Cortex of kidney (tissue), 1 donor: ENCODE measurements at places on chromosomes 11 and 22.

DNA sequence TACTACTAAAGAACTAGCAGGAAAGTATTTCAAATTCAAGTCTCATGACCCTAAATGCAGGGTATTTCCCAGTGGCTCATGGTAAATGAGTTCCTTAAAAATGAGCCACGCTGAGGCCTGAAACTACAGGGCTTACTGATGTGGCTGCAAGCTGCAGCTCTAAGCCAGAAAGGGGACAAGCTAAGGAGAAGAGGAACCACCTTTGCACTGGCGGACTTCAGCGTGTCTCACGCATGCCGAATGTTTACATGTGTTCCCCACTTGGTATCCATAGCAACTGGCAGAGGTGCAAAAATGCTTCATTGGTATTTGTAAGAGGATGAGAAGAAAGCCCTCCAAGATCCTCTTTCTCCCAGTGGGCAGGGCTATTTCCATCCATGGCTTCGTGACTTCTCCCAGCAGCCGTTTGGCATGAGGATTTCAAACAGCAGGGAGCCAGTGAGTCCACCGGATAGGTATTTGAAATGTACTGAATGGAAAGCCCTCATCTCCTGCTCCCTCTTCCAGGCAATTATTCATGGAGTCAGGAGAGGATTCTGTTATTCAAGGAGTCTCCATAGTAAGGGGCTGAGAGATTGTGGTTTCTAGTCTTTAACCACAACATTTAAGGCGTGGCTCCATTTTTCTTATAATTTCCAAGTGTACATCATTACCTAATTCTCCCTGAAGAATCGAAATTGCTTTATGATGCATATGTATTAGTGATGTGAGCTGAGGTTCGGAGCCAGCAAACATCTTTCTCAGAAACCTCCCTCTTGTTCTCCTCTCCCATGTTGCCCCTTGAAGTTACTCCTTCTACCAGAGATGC lies 55.3 kb upstream of the CD44 start:
- no peak for DNase-seq

DNA sequence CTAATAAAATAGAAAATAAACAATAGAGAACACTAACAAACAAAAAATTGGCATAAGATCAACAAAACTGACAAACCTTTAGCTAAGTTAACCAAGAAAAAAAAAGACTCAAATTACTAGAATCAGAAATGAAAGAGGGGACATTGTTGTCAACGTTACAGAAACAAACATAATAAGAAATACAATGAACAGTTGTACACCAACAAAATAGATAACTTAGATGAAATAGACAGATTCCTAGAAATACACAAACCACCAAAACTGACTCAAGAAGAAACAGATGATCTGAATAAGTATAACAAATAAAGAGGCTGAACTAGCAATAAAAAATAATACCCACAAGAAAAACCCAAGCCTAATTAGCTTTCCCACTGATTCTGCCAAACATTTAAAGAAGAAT lies 34.7 kb upstream of the TMPRSS4 start:
- DNase-seq: no peak

DNA sequence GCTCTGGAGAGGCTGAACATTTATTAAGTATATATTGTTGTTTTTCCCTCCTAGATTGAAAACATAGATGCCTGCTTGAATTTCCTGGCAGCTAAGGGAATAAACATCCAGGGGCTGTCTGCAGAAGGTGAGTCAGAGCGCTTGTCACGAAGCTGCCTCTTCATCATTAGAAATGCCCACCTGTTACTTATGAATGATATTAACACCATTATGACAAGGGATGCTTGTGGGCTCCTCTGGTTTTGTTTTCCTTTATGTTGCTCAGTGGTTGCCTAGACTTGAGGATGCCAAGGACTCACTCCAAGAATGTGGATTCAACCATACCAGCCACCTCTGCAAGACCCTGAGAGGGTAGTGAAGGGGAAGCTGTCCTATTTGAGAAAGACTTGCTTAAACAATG lies 156.2 kb downstream of the NAV2 start:
- no peak for DNase-seq

- no peak for DNase-seq
These were observed 5.7 kb upstream of the AMBRA1 start for GRCh38 chr11:46599340-46600193.

- DNase-seq: no peak
These were observed 227.7 kb upstream of the ZBED5 start for GRCh38 chr11:11085580-11085979.

DNA sequence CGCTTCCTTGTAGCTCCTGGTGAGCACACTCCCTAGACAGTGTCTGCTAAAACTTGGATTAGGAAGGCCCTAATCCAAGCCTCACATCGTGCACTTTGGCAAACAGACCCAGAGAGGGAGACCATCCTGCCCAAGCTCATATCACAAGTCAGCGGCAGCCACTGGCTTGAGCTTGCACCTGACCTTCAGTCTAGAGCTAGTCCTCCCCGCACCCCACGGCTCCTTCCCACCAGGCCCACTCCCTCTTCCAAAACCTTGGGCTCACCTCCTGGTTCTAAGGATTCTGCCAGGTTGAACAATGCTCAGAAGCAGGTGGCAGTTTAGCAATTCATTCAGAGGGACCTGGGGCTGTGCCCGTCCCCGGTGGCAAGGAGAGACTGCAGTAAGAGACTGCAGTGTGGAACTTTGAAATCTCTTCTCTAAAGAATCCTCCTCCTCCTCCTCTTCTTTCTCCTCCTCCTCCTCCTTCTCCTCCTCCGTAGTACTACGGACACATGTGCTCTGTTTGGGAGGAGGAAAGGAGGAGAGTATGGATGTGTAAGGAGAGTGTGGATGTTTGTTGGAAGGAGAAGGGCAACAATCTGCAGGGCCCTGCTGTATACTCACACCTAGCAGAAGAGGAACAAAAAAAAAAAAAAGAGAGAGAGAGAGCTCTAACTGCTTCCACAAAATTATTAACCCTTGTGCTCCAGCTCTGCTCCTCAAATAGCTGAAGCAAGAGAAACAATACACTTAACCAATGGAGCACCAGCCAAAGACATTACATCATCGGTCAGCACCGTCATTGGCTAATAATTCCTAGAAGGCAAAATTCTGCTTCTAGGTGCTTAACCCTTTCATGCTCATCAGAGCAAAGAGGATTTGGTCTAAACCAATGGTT lies 6.0 kb downstream of the SYN3 start:
- DNase-seq: no peak

DNA sequence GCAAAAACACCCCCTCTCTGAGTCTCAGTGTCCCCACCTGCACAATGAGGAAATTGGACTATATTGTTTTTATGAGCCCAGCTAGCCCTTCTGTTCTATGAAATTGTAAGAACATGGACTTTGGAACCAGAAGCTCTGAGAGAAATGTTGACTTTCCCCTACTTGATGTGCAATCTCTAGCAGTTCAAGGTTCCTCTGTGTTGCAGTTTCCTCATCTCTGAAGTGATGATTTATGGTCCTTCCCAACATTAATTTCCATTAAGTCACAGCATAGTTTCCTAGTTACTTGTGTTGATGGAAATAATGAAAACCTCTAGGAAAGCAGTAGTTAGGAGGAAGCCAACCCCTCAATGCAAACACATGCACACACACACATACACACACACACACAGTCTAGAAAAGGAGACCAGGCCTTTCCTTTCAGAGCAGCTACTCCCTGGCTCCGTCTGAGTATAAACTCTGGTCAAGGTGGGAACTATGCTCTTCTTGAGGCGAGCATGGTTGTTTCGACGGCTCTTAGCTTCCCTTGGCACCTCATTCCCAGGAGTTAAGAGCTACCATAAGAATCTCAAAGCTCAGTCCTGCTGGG lies 518.4 kb downstream of the SOX6 start:
- no peak for DNase-seq

GRCh38 chr11:34499719-34500500 lies 13.7 kb downstream of the ELF5 start:
- no peak for DNase-seq

DNA sequence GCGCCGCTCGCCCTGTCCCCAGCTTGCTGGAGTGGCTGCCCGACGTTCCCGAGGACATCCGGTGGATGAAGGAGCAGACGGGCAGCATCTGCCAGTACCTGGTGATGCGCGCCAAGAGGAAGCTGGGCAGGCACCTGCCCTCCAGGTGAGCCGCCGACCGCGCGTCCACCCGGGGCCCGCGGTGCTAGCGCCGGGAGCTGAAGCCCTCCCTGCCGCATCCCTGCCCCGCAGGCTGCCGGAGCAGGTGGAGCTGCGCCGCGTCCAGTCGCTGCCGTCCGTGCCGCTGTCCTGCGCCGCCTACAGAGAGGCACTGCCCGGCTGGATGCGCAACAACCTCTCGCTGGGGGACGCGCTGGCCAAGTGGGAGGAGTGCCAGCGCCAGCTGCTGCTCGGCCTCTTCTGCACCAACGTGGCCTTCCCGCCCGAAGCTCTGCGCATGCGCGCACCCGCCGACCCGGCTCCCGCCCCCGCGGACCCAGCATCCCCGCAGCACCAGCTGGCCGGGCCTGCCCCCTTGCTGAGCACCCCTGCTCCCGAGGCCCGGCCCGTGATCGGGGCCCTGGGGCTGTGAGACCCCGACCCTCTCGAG lies 3.3 kb upstream of the CRACR2B start:
- DNase-seq: no peak

DNA sequence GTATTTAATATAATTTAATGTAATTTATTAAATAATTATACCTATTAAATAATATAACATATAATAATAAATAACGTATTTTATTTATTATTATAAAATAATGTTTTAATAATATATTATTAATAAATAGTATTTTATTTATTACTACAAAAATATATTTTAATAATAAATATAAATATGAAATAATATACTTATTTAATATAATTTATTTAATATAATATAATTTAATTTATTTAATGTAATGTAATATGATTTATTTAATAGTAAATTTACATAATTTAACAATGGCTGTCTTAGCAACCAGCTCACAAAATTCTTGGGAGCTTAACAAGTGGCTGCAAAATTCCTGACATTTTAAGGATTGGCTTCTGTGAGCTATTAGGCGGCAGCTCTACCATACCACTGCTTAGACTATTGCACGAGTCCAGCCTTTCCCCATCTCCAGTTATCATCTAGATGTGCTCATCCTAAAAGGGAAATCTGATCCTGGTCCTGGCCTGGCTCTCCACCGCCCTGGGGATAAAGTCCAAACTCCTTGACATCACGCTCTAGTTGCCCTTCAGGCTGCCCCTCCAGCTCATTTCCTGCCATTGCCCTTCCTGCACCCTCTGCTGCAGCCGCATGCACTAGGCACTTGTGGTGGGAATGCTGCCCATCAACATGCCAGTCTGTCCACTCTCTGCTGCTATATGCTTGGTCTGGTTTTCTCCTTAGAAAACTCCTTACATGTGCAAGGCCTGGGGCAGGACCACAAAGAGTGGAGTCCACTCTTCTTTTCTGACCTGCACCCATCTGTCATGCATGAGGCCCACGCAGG lies 9.8 kb downstream of the MMP20 start:
- no peak for DNase-seq

DNA sequence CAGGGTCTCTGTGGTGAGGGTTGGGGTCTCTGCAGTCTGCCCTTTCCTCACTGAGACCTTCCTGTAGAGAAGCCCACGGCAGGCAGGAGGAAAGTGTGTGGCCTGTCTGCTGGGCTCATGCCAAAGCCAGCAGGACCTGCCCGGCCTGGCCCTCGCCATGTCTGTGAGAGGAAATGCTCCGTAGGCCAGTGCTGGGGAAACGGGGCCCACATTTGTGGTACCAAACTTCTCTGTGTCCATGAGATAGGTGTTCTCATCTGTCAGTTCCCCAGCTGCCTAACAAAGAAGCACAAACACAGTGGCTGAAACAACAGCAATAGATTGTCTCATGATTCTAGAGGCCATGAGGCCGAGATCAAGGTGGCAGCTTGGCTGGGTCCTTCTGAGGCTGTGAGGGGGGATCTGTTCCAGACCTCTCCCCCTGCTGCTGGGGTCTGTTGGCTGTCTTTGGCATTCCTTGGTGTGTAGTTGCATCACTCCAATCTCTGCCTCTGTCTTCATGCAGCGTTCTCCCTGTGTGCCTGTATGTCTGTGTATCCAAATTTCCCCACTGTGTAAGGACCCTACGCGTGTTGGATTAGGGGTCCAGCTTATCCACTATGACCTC lies 772.5 kb downstream of the TBC1D22A start:
- no peak for DNase-seq

GRCh38 chr11:61800331-61801281 lies 7.9 kb downstream of the FEN1 start:
- no peak for DNase-seq

DNA sequence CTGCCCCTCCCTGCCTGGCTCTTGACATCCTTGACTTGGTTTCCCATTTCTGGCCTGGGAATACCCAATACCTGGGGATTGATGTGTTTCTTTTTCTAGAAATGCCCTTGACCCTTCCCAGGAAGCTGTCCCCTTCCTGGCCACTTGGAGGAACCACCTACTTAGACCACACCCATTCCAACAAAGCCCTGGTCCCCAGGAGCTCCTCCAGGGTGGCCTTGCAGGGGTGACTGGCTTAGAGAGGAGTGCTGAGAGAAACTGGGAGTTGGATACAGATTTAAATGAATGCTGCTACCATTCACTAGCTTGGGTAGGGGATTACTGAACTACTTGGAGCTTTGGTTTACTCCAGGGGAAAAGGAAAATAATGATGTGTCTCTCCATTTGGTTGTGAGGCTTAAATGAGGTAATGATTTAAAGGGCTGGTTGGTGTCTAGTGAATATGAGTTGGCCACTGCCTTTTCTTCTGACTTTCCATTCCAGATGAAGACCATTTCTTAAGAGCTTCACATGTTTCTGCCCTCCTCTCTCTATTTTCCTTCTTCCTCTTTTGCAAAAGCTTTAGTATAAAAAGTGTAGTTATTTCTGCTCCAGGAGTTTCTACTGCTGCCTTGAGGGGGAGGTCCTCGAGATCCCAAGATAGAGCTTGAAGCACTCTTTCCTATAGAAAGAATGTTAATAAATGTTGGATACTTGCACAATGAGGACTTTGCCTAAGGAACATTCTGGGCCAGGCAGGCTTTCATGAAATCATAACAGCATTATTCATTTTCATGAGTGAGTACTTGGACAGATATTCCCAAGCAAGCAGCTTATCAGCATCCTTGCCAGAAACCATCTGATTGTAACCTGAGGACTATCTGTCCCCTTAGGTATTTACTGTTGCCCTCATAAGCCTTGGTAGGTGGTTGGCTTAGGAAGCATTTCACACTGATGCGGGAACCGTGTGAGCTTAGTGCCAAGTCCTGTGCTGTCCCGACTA lies 22.4 kb downstream of the PANX1 start:
- no peak for DNase-seq
